ENCODE measurements at places on chromosomes 1 and 21. TPM values are rescaled to one million over a fixed set of nuclear protein-coding genes. Genes with fewer than 3 reads are reported as not detected.

- no peak for DNase-seq
These were observed 116.2 kb downstream of the CENPF start for GRCh38 chr1:214719207-214719606.

DNA sequence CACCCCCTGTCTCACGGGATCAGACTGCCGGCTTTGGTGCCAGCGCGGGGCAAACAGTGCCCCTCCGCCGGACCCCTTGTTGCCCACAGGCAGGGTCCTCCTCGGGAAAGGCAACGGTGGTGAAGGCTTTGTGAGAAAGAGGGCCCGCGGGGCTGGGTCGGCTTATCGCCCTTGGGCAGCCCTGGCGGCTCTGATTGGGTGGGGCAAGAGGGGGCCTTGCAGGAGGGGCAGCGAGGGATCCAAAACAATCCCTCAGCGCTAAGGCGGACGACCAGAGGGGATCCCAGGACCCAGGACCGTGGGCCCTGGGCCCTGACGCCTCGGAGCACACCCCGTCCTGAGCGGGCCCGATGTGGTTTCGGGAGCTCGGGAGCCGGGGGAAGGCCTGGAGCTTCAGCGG, 3.9 kb upstream of the ZNF678 start:
- DNase-seq, result no peak

- DNase-seq, result no peak
These were observed 5.0 kb upstream of the PLXNA2 start for GRCh38 chr1:208248991-208249696.

DNA sequence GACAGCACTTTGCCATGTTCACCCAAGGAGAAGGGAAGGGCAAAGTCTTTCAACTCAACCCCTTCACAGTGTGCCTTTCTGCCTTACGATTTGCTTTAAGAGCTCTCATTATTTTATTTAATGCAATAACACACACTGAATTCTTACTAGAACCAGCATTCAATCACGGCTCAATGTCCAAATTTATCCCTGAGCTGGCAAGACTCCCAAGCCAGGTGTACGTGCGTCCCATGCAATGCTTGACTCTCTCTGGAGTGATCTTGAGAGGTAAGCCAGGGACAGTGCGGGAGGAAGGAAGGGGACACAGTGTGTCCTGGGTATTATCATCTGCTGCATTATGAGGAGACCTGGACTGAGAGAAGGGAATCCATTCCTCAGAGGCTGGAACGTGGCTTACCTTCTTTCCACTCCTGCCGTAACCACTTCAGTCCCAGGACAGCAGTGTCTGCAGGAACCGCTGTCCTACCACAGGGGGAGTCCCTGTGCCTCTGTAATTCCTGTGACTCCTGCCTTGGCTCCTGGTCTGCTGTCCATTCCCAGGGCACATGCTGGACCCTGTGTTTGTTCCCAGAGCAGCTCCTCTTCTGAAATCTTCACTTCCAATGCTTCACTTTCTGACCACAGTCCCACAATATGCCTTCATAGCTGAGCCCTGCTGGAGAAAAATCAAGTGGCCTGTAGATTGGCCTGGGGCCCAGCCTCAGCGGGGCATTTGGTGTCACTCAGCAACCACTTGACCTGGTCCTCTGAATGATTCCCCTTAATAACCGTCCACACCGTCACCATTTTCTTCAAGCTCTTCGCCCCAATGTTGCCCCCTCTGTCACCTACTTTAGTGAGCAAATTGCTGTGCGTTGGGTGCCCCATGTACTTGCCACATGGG, 28.6 kb upstream of the STUM start:
- DNase-seq, result no peak

DNA sequence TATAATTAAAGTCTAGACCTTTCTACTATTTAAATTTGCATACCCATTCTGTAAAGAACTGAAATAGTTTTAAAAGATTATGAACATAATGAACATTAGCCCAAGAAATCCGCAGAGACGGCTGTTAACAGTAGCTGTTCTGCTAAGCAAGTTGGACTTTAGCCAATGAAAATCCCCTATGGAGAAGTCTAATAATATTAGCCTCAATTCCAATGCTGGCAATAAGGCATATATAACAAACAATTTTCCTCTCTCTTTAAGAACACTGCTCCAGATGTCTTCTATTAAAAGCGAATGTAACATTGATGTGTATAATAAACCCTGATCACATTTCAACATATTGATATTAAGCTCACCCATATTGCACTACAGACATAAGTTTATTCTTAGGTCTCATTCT, 221.3 kb upstream of the KCTD3 start:
- peak; percentile 29 for DNase-seq

DNA sequence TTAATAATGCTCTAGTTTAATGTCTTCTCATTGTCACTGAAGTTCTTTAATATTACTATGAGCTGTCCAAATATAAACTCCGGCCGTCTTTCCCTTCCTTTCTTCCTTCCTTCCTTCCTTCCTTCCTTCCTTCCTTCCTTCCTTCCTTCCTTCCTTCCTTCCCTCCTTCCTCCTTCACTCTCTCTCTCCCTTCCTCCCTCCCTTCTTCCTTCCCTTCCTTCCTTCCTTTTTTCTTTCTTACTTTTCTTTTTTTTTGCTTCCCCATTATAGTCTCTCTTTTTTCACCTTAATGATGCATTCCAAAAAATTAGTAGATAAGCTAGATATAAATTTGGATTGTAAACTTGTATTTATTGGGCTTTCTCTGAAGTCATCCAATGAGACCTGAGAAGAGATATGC, 431.0 kb upstream of the ADGRL4 start:
- DNase-seq, result no peak

CA6 gene
- polyA plus RNA-seq, result not detected
